ENCODE measurements at places on chromosomes 5 and 9. TPM values are rescaled to one million over a fixed set of nuclear protein-coding genes. Genes with fewer than 3 reads are reported as not detected.

DNA sequence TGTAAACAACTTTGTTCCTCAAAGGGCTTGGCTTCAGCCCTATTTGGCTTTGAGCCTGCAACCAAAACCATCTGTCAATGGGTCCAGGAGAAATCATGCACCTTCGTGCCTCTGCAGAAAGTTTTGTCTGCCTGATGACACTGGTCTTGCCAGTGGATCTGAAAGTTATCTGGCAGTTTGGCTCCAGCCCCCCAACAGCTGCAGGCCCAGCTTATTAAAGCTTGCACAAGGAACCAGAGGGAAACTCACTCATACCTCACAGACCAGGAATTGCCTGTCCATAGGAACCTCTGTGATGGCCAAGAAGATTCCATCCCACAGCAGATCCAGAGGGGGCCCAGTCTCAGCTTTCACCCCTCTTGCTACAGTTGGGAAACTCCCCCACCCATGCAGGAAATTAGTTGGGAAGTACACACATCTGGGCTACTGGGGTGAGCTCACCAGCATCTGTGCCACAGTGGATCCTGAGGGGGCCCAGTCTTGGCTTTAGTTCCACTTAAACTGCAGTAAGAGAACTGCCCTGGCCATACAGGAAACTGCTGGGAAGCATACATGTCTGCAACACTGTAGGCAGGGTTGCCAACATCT lies 265.5 kb downstream of the GRIA1 start:
- H3K27ac ChIP-seq = no peak overlapping the region
- no peaks in the 10 kb centered on the region for H3K27me3 ChIP-seq
- no peaks in the 10 kb centered on the region for H3K4me1 ChIP-seq
- H3K36me3 ChIP-seq = no peaks in the 10 kb centered on the region
- DNase-seq = no peak

GRCh38 chr5:51039424-51040329 lies 343.6 kb upstream of the ISL1 start:
- no peaks in the 10 kb centered on the region for H3K4me1 ChIP-seq
- no peaks in the 10 kb centered on the region for H3K36me3 ChIP-seq
- H3K27me3 ChIP-seq = no peaks in the 10 kb centered on the region
- H3K27ac ChIP-seq = no peak overlapping the region
- DNase-seq = no peak

DNA sequence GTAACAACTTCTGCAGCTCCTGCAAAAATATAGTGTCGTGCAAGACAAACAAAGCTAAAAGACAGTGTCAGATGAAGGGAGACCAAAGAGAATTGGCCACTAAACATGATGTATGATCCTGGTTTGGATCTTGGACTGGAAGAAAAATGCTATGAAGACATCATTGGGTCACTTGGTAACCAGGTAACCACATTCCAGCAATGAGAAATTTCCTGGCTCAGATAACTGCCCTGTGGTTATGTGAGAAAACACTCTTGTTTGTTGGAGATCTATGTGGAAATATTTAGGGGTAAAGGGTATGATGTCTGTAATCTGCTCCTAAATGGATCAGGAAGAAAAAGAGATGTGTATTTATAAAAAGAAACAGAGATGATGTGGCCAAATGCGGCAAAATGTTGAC lies 45.5 kb upstream of the ANKRD33B start:
- no peaks in the 10 kb centered on the region for H3K27me3 ChIP-seq
- no peaks in the 10 kb centered on the region for H3K4me1 ChIP-seq
- H3K27ac ChIP-seq = no peak overlapping the region
- H3K4me3 ChIP-seq = no peak overlapping the region
- DNase-seq = no peak

DNA sequence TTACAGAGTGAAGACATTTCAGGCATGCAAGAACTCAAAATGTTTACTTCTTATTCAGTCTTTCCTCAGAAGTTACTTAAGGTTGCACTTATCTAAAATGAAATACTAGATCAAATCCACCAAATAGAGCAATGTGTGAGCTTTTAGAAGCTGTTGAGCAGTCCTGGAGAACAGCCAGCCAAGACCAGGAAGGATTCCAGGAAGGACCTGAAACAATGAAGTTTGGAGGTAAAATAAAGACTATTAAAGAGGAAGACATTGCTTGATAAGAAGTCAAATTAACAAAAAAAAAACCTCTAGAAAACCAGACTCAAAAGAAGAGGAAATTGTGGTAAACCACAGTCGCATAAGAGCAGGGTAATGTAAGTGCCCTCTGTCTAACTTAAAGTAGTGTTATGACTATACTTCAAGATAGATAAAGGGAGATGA lies 156.2 kb upstream of the S1PR3 start:
- H3K4me1 ChIP-seq = no peaks in the 10 kb centered on the region
- H3K27ac ChIP-seq = no peak overlapping the region
- no peaks in the 10 kb centered on the region for H3K27me3 ChIP-seq
- DNase-seq = no peak

The C5orf52 gene
- total RNA-seq = not detected

The STKLD1 gene
- total RNA-seq = 0.81 TPM

Data from right lobe of liver (tissue), 6 donors.